ENCODE measurements at places on chromosomes 6 and 20.

DNA sequence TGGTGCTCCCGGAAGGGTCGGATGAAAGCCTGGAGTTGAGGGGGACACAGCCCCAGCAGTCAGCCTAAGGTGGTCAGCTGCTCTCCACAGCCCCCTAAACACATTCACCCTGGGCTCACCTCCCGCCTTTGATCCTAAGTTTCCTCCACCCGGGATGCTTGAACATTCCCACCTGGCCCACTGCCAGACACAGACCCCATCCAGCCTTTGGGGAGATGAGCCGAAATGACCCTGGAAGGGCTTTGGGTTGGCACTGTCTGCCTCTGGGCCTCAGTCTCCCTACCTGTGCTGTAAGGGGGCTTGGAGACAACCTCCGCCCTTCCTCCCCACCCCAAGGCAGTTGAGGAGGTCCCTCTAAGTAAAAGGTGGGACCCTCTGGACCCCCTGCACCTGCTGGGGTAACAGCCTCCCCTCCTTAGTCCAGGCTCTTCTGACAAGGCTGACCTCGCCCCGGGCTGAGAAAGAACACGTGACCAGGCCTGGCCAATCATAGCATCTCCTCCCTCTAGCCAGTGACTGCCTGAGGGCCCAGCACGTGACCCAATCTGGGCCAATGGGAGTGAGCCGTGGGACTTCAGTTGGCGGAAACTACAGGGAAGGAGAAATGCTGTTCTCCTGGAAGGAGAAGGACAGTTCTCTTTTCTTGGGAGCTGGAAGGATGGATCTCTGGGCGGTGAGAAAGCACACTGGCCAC is 16.9 kb upstream of the UBE2V1 start:
- DNase-seq: no peak

DNA sequence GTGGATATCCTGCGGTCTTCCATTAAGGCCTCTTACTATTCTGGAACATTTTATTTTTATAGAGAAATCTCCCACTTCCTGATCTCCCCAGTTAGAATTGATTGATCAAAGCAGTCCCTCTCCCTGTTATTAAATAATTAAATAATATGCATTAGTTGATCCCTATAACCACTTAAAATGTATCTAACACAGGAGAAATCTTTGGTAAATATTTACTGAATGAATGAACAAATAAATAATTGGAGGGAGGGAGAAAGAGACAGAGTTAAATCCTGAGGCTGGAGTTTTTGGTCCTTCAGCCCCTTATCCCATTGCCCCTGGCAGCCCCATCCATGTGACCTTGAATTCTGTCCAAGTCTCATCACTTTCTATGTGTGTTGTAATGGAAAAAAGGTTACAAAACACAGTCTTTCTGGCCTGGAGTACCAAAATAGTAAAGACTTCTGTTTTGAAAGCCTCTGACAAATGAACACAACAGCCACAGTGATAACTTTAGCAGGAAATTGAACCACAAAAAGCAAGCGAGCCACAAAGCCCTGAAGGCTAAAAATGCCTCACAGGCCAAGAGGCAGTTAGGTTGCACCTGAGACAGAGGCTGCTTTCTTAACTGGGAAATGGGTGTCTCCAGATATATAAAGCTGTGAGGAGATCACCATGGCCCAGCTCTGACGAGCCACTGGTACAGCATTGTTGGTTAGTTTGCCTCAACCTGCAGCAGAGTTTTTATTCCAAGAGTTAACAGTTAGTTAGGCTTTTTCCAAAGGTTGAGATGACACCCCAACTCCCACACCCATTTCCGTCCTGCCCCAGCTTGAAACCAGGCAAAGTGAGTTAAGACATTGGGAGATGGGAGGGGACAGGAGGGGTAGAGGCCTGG is 11.3 kb downstream of the NT5E start:
- no peak for DNase-seq

DNA sequence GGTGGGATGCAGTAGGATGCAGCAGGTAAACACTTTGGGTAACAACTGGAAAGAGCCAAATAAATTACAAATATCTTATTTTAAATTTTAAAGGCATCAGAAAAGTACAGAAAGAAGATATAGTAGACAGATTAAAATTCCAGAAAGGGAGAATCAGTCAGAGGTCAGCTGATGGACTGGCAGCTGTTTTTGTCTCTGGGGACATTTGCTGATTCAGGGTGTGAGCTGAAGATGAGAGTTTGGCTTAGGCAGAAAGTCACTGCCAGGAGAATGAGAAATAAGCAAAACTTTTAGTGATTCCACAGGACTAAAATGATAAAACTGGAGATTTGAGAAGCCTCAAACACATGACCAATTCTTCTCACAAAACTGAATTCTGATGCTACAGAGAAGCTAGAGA is 39.5 kb downstream of the AHI1 start:
- no peak for DNase-seq

DNA sequence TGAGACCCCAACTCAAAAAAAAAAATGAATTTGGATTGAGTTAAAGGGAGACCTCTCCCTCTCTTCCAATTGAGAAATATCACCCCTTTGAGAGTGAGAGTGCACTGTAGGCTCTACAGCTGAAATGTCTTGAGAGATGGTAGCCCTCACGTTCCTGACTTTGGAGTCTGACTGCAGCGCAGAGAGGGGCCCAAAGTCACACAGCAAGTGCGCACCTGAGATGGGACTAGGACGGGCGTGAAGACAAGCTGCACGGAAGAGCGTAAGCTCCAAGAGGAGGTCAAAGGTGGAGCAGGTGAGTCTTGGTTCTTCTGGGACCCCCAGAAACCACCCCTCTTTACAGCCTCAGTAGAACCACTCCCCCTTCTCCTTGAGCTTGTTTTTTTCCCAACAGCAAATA is 643 bp downstream of the SLA2 start:
- DNase-seq: no peak

DNA sequence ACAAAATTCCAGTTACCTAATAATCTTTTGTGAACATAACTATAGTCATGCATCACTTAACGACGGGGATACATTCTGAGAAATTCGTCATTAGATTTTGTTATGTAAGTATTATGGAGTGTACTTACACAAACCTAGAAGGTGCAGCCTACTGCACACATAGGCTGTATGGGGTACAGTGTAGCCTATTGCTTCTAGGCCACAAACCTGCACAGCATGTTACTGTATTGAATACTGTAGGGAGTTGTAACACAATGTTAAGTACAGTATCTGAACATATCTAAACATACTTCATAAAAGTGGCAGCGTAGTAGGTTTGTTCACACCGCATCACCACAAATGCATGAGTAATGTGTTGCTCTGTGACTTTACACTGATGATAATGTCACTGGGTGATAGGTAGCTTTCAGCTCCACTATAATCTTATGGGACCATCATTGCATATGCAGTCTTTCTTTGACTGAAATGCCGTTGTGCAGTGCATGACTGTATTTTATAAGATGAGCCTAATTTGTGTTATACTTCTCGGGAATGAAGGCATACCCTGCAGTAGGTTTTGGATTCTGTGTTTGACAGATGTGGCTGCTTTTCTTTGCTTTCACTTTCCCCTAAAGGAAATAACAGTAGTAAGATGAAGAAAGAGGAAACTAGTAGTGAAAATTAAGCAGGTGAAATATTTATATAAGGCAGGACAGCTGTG is 365.6 kb downstream of the FARS2 start:
- no peak for DNase-seq

- no peak for DNase-seq
These were observed 152.3 kb downstream of the EDN1 start for GRCh38 chr6:12442455-12442854.

GRCh38 chr6:74826263-74826662 is 379.6 kb downstream of the COL12A1 start:
- no peak for DNase-seq

- no peak for DNase-seq
These were observed 128.3 kb downstream of the UTRN start for GRCh38 chr6:144413418-144413817.

GRCh38 chr6:152982904-152983636 is at the start of gene FBXO5:
TSS of gene FBXO5 (minus strand) at chr6:152983041. CDS start at chr6:152982959, 82 bp downstream.
- DNase-seq: peak; percentile 86

DNA sequence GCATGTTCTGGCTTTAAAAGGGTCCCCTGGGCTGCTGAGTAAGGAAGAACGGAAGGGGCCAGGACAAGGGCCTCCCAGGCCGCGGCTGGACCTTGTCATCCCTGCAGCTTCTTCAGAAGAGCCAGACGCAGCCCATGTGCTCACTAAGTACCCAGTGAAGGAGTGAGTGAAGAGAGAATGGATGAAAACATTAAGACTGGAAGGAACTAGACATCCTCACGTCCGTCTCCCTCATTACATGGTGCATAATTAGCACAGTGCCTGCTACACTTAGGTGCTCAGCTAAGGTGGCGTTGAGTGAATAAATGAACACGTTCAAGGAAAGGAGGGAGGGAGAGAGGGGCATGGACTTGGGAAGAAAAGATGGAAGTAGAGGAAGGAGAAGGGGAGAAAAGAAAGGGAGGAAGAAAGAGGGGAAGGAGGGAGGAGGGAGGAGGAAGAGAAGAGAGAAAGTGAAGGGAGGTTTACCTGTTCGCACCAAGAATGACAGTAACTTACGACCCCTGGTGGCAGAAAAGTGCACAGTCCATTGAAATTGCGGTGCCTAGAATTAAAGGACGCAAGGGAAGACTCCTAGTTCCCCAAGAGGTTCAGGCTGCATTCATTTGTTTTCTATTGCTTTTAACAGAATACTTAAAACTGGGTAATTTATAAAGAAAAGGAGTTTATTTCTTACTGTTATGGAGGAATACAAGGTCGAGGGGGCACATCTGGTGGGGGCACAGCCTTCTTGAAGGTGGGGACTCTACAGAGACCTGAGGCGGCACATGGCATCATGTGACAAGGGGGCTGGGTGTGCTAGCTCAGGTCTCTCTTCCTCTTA is 8.0 kb downstream of the TP53RK start:
- DNase-seq: peak; percentile 32

- no peak for DNase-seq
These were observed 42.9 kb downstream of the C6orf132 start for GRCh38 chr6:42099340-42100028.

GRCh38 chr6:34953061-34954025 is 64.3 kb downstream of the ANKS1A start:
- no peak for DNase-seq

DNA sequence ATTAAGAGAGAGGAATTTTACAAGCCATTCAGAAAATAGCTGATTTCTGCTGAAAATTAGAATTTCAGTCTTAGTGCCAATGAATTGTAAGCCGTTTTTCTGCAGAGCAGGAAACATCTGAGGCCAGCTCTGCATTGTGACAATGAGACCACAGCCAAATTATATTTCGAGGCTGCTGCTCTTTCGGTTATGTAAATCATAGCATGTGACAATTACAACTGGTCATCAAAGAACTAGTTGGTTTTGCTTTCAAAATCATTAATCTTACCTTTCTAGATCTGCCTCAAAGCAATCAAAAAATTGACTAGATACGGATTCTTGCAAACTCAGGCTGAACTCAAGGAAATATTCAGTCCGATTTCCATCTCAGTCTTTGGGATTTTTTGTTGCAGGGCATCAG is 33.4 kb upstream of the INSM1 start:
- no peak for DNase-seq
